ENCODE measurements at places on chromosomes 16 and 17.

- DNase-seq = no peak
Observed at GRCh38 chr16:64950262-64950661, 171.6 kb downstream of the CDH11 start.

- DNase-seq = no peak
Observed at GRCh38 chr17:61943117-61943516, 15.3 kb upstream of the INTS2 start.

DNA sequence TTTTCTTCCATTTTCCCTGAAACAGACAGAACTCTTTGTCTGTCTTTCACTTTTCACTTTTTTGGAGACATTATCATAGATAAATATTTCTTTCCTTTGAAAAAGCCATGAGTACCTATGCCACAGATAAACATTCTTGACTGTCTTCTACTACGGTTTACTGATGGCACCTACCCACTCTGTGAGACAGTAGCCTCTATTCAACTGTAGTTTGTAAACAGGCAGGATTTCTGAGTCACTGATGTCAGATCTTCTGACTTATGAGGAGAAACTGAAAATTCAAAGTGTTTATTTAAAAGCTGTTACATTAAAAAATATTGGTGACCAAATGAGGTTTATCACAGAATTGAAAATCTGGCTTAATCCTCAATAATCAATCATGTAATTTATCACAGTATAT, 658.4 kb downstream of the TOX3 start:
- DNase-seq = no peak

DNA sequence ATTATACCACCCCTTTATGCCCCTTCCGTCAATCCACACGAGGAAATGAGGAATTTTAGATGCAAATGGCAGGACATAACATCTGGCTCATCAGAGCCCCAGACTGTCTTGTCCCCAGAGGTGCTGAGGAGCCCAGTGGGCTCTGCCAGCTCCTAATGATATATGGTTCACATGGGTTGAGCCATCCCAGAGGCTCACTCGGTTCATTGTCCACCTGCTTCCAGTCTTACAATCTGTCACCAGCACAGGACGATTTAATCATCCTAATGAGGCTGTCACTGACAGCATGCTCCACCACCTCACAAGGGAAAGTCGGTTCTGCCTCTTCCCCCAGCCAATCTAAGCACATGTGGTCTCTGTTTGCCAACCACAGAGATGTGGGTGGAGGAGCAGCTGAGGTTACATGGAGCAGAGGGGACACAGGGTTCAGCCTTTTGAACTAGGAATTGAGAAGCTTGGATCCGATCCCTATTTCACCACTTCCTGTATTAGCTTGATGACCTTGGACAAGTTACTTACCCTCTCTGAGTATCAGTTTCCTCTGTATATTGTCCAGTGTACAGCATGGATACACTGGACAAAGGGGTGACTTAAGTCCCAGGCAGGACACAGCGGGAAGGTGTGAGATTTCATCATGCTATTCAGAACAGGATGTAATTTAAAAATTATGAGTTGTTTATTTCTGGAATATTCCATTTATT, 27.0 kb upstream of the DHX8 start:
- peak; percentile 53 for DNase-seq

DNA sequence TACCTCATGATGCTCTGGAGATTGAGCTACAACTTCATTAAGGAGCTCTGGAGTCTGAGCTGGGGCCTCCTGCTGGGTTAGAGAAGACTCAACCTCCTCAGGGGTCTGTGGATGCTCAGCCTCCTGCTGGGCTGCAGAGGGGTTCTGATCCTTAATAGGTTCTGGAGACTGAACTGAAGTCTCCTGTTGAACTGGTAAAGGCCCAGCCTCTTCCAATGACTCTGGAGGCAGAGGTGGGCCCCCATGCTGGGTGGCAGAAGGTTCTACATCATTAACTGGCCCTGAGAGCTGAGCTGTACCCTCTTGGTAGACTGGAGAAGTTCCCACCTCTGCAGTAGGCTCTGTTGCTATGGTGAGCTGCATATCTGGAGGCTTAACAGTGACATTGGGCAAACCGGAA, 48.1 kb upstream of the TMEM97 start:
- DNase-seq = no peak

DNA sequence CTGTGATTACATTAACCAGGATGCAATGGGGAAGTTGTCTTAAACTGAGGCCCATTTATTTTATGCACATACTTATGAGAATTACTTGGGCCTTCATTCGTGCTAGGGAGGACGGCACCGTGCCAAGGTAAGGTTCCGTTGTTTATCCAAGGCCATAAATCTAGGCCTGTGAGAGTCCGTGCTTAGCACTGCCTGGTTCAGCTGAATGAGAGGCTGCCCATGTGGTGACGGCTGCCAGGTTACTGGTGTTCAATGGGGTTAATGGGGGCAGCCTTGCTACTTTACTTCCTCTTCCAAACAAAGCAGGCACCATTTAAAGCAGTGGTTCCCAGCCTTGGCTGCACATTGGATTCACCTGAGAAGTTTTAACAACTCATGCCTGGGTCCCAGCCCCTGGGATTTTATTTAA, 135.1 kb upstream of the NOL11 start:
- no peak for DNase-seq

- no peak for DNase-seq
Observed at GRCh38 chr16:66245072-66245471, 121.4 kb upstream of the CDH5 start.

- no peak for DNase-seq
Observed at GRCh38 chr17:69254187-69254586, 25.6 kb upstream of the ABCA10 start.

DNA sequence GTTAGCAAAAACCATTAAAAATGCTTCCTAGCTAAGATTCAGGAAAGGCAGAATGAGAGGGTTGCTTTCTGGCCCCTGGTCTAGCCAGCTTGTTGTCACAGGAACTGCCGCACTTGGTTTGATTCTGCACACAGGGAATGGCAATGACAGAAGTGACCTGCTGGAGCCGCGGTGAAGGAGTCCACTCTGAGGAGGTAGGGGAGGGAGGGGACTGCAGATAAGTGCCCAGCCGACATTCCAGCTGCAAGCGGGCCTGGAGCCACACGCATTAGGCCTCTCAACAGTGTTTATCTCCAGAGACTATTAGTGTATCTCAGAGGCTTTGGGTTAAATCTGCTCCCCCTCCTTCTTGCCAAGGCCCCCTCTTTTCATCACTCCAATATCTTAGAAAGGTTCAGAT, 38.6 kb downstream of the CDRT15 start:
- DNase-seq = no peak

GRCh38 chr16:89484923-89485679, 5.3 kb downstream of the ANKRD11 start:
- no peak for DNase-seq

DNA sequence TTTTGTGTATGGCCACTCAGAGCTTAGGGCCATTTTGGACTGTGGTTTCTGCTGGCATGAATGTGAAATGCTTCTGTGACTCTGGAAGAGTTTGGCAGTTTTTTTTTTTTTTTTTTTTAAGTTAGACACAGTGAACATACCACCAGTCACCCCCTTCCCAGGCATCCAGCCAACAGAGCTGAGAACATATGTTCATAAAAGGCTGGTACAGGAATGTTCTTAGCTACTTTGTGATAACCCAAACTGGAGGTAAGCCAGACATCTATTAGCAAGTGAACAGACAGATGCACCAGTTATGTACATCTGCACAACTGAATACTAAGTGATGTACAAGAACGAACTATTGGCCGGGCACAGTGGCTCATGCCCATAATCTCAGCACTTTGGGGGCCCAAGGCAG, 92.7 kb downstream of the ABCC1 start:
- DNase-seq = no peak

DNA sequence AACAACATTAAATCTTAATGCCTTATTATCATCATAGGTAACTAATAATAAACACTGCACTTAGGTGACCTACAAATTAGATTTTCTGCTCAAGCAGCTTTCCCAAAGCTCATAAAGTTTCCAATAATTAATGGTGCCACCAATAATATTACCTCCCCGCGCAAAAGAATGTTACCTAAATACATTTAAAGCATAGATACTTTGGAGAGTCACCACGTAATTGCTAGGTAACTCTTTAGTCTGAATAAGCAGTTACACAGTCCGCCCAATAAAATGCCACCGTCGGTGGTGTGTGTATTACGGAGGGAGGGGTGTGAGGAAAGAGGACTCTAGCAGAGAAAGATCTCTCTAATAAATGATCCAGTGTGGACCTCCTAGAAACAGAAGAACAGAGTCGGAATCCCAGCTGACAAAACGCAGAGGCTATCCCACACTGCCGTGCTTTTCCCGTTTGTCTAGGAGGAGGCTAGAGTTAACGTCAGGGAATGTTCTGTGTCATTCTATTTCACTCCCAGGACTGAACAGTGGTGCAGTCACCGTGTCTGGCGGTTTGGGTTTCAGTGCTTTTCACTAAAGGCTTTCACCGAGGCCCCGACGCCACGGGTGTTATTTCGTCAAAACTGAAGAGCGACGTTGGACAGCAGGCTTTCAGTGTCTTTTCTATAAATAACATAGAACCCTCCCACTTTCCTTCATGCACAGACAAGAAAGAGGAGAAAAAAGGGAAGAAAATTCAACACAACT, 630 bp downstream of the RNFT1 start:
- peak; percentile 68 for DNase-seq

GRCh38 chr16:12716658-12717057, 87.0 kb downstream of the CPPED1 start:
- DNase-seq = no peak

GRCh38 chr17:49191917-49192741, 18.2 kb downstream of the GNGT2 start:
- DNase-seq = peak; percentile 97

- no peak for DNase-seq
Observed at GRCh38 chr17:47836601-47837000, 4.5 kb downstream of the SCRN2 start.

DNA sequence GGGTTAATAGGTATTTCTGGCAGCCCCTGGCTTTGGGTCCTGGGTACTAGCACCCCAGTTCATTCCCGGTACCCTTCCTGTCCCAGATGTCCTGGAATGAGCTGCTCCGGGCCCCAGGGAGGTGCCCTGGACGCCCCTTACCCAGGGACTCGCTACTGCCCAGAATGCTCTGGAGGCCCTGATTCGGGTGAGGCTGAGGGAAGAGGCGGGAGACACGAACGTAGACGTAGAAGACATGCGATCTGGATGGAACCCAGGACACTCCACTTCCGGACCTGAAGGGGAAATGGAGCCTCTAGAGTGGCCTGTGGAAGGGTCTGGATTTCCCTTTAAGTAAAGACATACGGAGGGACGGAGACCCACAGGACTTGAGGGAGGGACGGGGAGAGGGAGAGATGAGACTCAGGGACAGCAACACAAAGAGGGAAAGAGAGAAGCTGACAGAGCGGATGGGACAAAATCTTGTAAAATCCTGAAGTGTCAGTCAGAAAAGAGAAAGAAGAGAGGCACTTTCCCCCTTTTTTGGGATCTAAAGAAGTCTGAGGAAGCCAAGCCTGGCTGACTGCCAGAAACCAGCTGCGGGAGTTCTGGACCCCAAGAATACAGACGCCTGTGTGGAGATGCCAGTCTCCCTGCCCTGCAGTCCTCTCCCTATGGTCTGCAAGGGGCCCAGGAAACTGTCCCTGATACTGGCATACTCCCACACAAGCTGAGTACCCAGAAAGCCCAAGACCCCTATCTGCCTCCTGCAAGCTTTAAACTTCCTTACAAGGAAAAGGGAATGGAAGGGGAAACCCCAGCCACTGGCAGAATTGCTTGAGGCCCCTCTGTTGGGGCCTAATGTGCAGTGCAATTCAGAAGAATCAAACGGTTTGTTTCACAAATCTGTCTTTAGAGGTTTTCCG, 1.0 kb upstream of the HOXB13 start:
- DNase-seq = no peak

GRCh38 chr16:49824593-49824992, 31.3 kb downstream of the ZNF423 start:
- DNase-seq = peak; percentile 71

GRCh38 chr16:68519225-68519745, 19.8 kb upstream of the ZFP90 start:
- no peak for DNase-seq

DNA sequence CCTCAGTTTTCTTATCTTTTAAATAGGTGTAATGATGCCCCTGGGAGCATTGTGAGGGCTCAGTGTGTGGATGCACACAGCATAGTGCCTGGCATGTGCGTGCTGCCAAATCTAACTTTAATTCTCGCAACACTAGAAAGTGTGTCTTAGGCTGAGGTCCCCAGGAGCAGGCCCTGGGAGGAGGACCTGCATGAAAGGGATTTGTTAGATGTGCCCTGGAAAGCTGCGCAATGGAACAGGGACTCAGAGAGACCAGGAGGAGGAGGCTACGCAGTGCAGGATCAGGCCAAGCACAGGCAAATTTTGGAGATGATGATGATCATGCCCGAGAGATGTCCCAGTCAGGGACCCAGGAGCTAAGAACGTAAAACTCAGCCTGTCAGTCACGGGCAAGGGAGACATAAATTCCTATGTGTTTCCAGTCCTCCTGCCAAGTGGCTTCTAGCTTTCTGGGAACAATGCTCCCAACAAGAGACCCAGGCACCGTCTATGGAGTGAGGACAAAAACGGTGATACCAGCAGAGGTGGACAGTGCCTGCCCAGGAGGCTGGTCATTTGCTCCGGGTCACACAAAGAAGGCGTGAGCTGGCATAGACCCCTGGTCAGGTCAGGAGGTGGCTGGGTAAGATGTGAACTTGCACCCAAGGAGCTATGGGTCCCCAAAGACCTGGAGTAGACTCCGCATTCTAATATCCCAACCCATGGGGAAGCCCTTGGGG, 352.2 kb upstream of the TNRC6C start:
- no peak for DNase-seq

DNA sequence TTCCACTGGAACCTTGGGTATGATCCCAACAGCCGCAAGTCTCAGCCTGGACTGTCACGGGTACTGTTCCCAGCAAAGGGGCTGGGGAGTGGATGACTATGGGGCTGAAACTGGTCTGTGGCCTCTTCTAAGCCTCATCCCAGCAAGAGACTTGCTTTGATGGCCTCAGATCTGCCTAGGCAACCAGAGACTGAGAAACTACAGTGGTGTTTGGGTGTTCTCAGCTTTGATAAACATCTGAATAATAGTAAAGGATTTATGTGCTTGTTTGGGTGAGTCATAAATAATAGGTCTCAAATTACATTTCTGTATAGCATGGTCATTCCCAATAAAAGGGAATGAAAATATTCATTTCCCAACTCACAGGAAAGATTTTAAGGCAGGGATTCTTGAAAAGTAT, 30.2 kb upstream of the ULK2 start:
- no peak for DNase-seq

DNA sequence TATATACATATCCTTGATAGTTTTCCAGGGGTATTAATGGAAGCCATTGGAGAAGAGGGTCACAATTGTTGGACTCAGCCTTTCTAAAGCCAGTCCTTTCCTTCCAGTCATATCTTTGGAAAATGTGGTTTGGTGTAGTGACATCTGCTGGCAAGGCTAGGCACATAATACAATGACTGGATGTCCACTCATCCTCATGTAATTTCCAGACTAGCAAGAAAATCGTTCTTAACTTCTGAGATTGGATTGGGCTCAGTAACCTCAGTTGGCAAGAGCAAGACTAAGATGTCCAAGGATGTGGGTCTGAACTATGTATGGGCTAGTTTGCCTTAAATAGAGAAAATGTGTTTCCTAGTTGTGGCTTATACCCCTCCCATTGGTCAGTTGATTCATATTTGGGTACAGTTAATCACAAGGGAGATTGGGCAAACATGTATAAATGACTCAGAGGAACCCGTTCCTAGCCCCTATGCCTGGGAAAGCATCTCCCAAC, 8.7 kb upstream of the KAT7 start:
- DNase-seq = peak; percentile 48

All from femur (tissue), 1 donor.